RWPE2 (cell line): ENCODE measurements at places on chromosomes 3 and 15.
A peak's percentile ranks its signal among the peaks of the same experiment; 100 is the strongest.

DNA sequence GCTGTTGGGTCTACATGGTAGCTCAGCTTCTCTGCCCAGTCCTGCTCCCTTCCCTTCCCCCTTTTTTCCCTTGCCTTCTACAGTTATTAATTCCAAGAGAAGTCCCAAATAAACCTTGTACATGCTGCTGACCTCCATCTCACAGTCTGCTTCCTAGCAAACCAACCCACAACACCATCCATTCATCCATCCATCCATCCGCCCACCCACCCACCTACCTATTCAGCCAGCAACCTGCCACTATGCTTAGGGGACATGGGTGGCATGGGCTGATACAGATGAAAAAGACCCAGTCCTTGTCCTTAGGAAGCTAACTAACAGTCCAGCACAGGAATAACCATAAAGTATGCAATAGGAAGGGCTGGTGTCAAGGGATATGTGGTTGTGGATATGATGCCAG, 5.7 kb downstream of the TNFAIP8L3 start:
- no peak for DNase-seq

GRCh38 chr15:58346361-58346760, 85.4 kb upstream of the LIPC start:
- DNase-seq: no peak

DNA sequence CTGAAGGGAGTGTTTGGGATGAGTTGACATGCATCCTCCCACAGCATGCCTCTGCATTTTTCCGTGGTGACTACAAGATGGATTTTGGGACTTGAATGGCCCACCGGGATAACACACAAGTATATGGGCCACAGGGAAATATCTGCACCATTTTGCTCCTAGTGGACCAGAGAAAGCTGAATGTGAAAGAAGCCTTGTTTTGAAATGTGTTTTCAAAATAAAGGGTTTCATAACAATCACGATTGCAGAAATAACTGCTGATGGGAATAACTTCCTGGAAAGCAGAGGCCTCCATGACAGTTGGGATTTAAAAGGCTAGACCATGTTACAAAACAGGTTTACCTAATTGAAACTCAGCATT, 77.5 kb upstream of the PRR23C start:
- peak; percentile 13 for DNase-seq

- peak; percentile 51 for DNase-seq
Observed at GRCh38 chr3:160755776-160756304, at the start of gene PPM1L. TSS of gene PPM1L (plus strand) at chr3:160756231.

- no peak for DNase-seq
Observed at GRCh38 chr15:100877551-100877950, 2.1 kb upstream of the ALDH1A3 start.

GRCh38 chr3:32180141-32180784, 58.2 kb upstream of the CMTM8 start:
- no peak for DNase-seq

- peak; percentile 14 for DNase-seq
Observed at GRCh38 chr15:65110676-65111292, 4.2 kb downstream of the UBAP1L start.

DNA sequence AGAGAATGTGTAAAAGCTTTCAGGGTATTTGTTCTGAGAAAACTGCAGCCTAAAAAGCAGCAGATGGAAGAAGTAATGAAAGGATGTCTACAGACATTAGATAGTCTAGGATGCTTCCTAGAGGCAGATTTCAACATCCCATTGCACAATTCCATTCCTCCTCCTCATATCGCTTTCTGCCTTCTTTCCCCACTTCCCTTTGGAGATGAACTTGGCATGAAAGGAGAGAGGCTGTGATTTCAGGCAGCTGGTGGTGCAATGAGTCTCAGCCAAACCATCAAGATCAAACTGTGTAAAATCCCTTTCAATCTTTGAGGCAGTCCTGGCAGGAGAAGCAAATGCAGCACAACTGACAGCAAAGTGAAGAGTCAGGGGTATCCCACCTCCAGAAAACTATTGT, 438.7 kb upstream of the KCNMB2 start:
- no peak for DNase-seq

GRCh38 chr3:186831798-186832197, 10.7 kb upstream of the ADIPOQ start:
- no peak for DNase-seq

DNA sequence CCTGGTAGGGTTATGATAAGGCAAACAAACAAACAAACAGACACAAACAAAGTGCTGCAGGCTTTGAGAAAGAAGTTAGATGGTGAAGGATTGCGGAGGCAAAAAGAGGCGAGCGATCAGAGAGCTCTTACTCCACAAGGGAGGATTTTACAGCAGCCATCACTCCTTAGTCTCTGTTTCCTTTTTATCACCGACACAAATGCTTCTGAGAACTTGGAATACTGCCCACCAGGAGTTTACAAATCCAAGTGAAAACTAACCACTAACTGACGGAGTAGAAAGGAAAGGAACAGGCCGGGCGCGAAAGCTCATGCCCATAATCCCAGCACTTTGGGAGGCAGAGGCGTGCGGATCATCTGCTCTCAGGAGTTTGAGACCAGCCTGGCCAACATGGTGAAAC, 35.6 kb upstream of the GPR160 start:
- no peak for DNase-seq

GRCh38 chr15:34070003-34070402, 31.0 kb upstream of the AVEN start:
- no peak for DNase-seq

DNA sequence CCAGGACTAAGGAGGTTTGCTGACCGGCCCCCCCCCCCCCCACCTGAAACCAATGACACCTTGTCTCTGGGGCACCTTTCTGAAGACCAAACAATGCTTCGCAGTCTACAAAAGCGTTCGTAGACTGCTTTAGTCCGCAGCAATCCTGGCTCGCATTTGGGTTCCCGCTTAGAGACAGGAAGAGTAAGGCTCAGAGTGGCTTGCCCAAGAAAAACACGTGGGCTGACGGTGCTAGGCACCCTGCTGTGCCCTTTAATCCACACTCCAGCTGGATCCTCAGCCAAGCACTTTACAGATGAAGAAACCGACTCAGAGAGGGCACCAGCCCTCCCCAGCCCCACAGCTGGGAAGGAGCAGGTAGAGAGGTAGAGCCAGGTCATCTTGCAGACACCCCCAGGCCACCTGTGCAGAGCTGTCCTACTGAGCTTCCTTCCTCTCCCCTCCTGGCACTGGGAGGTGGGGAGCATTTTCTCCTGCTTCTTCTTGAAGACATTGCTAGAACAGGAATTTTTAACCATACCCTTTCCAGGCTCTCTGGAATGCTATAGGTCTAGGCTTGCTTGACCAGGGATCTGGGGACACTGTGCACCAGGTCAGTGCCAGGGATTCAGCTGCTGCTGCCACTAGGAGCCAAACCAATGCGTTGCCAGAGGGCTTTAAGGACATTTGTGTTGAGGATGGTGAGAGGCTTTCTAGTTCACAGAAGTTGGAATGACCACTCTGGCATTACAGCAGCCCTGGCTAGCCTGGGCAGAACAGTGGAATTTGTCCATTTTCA, 1.0 kb upstream of the KLF15 start:
- peak; percentile 25 for DNase-seq

- DNase-seq: no peak
Observed at GRCh38 chr3:74214286-74214685, 400.2 kb downstream of the CNTN3 start.

GRCh38 chr3:43695863-43696262, 5.1 kb downstream of the ABHD5 start:
- no peak for DNase-seq

DNA sequence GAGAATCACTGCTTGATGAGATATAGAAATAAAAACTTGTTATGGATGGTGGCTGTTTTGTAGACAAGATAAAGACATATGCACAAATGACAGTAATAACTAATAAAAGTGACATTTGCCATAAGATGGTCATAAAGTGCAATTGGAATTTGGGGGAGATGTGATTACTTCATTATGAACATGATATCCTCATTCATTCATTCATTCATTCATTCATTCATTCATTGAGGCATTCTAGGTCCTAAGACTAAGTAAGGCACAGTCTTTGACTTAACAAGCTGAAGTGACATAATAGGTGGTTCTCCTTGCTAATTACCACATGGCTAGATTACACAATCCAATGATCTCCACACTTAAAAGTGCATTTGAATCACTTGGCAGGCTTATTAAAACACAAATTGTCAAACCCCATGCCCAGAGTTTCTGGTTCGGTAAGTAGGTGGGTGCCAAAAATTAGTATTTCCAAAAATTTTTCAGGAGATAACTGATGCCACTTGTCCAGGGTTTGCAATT, 18.9 kb downstream of the RAP2B start:
- DNase-seq: no peak

GRCh38 chr3:115190747-115191146, 43.7 kb upstream of the ZBTB20 start:
- no peak for DNase-seq

DNA sequence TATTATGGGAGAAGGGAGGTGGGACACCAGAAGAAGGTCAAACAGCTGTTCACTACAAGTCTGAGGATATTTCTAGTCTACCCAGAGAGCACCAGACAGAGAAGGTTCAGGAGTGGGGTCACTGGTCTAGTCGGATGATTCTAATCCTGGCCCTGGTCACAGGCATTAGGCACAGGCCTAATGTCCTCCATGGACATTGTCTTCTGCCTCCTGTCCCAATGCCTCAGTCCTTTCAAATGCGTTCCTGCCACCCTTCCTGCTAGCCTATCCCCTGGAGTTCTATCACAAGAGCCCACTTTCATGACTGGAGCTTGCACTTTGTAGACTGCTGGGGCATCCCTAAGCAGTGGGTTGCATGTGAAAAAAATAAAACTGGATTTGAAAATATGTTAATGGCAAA, 83.9 kb upstream of the PFN2 start:
- no peak for DNase-seq

DNA sequence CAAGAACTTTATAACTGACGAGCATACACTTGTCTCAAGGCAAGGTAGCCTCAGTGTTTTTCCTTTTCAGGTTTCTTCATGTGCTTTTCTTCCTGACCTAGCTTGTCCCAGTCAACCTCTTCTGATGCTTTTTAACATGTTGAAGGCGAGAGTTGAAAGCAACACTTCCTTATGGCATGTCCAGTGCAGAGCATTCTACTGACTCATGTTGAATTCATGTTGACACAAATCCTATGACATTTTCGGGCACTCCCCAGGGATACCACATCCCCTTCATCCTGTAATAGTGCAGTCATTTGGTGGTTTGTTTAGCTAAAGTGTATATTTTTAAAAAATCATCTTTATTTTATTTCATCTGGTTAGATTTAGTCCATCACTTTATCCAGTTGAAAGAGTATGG, 75.9 kb upstream of the CBLB start:
- DNase-seq: no peak

DNA sequence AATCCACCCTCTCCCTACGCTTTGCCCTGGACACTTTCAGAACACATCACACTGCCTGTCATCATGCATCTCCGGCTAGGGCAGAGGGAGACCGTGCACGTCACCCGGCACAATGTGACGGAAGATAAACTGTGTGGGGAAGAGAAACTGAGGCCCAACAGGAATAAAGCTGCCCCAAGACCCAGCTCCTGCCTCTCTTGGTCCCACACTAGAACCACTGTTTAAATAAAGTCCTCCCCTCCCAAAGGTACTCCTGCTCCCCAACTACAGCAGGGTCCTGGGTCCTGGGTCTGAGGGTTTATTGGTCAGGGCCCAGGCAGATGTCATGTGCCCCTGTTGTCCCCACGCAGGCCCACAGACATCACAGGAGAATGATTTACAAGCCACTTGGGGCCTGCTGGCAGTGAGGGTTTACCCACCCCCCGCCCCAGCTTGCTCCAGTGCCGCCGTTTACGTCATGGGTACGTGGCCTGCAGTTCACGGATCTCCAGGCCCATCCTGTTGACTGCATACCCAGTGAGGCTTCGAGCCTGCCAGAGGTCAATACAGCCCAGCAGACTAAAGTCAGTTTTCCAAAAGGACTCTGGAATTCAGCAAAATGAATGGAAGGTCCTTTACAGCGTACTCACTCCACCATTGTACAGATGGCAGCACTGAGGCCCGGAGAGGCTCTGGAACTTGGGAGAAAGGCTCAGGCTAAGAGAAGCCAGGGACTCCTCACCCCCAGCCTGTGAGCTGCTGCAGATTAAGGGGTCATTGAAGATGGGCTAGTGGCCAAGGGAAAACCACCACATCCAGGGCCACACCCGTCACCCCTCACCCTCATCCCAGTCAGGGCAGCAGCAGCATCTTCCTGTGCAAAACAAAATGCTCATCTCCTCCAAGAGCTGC, 23.2 kb downstream of the ALS2CL start:
- DNase-seq: peak; percentile 30

- DNase-seq: no peak
Observed at GRCh38 chr15:39302936-39303335, 277.9 kb upstream of the THBS1 start.

- peak; percentile 91 for DNase-seq
Observed at GRCh38 chr15:38129531-38130204, 123.0 kb upstream of the SPRED1 start.

DNA sequence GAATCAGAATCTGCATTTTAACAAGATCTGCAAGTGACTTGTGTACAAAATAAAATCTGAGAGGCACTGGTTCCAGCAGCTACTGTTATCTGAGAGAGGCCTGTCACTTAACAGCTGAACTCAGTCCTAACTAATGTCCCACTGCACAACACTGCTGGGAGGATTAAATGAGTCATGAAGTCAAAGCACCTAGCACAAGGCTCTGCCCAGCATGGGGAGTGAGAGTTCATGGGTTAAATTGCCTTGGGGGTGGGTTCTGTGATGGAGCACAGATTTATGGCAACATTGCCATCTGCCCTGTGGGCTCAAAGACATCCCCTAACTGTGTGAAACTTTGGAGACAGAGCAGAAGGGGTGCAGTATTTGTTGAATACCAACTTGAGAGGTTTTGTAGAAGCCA, 250.9 kb downstream of the PLCL2 start:
- DNase-seq: no peak

- no peak for DNase-seq
Observed at GRCh38 chr3:15602146-15602536, 596 bp downstream of the BTD start.

GRCh38 chr15:81029414-81030300, 28.9 kb downstream of the TLNRD1 start:
- no peak for DNase-seq

DNA sequence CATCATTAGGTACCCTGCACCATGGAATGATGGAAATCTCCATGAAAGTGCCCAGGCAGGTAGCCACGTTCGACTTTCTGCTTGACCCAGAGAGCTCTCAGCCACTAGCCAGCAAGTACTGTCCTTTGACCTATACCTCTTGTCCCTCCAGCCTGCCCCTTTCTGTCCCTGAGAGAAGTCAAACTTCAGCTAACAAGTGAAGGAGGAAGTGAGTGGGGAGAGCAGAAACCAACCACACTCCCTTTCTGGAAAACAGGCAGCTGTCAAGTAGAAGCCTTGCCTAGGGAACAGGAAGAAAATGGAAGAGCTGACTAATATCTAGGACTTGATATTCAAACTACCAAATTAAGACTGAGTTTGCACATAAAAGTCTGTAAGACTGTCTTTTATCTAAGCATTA, 30.3 kb upstream of the FSTL1 start:
- DNase-seq: no peak
